CD4-positive, alpha-beta T cell (primary cell): ENCODE measurements at places on chromosomes 12 and 14.

DNA sequence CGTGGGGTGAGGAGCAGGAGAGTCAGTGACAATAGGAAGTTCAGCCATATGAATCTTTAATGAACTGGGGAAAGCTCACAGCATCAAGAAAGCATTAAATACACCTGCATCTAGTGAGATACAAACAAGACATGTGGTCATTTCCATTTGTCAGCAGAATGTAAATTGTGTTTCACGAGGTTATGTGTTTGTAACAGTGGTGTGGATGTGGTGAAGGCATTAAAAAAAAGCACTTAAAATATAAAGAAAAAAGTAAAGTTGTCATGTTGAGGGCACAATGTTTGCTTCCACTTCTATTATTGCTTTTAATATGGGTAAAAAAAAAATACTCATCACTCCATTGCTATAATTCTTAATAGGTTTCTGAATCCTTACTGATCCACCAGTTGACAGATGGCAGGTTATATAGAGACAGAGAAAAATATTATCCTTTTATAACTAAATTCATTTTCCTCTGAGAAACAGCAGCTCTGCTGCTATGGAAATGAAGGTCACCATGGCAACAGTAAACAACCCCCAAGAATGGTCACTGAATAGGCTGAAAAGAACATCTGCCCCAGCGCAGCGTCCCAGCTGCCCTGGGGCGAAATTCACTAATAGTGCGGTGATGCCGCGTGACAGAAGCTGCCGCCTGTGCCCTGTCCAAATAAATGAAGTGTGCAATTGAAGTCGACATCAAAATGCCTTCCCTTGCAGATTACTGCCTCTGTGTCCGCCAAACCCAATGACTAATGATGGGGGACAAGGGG is 226.1 kb downstream of the FOXN3 start:
- DNase-seq, result no peak

GRCh38 chr12:67698672-67699581 is 50.4 kb downstream of the DYRK2 start:
- peak; percentile 33 for DNase-seq

- DNase-seq, result no peak
Observed at GRCh38 chr12:68420225-68421010, 88.3 kb upstream of the MDM1 start.

GRCh38 chr14:85533023-85533860 is 3.3 kb downstream of the FLRT2 start:
- no peak for DNase-seq

DNA sequence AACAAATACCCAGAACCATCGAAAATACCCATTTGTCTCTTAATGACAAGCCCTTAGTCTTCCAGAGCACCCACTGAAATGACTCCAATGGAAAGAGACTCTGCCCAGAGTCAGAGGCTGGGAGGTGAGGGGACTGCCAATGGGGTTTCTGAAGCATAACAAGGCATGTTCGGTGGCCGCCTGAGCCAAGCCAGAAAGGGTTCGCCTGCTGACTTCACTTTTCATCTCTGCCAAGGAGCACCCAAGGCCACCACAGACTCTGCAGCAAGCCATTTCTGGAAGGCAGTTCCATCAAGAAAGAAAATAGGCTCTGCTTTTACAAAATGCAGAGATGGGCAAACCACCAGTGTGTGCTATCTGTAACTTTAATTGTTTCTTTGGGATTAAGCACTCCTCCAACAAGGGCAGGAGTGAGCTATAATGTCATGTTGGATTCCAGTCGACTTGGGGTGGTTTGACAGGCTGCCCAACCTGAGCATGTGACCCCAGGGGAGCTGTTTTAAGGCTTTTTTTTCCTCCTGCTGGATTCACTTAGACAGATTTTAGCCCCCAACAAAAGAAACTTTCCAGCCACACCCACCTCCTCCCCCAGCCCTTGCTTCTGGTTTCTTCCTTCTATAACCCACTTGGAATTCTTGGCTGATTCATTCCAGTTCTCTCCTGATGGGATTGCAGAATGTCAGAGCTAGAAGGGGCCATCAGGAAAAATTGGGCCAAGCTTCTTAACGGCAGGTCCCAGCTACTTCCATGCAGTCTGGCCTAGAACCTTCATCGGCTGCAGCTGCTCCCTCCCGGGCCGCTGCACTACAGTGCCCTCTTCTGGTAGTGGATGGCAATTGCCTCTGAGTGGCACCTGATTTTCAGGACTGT is 24.1 kb downstream of the CKAP4 start:
- peak; percentile 57 for DNase-seq

GRCh38 chr12:89369166-89369565 is 16.9 kb upstream of the DUSP6 start:
- no peak for DNase-seq

DNA sequence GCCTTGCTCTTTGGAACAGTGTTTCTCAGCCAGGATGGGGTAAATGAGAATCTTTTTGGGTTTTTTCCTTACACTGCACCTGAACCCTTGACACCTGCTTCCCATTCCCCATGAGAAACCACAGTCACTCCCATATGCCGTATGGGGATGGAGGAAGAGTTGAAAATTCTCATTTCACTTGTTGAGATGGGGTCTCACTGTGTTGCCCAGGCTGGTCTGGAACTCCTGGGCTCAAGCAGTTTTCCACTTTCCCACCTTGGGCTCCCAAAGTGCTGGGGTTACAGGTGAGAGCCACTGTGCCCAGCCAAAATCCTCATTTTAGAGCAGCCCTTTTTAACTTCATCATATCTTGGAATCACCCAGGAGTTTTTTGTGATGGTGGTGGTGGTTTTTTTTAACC is 3.7 kb downstream of the MVK start:
- no peak for DNase-seq

DNA sequence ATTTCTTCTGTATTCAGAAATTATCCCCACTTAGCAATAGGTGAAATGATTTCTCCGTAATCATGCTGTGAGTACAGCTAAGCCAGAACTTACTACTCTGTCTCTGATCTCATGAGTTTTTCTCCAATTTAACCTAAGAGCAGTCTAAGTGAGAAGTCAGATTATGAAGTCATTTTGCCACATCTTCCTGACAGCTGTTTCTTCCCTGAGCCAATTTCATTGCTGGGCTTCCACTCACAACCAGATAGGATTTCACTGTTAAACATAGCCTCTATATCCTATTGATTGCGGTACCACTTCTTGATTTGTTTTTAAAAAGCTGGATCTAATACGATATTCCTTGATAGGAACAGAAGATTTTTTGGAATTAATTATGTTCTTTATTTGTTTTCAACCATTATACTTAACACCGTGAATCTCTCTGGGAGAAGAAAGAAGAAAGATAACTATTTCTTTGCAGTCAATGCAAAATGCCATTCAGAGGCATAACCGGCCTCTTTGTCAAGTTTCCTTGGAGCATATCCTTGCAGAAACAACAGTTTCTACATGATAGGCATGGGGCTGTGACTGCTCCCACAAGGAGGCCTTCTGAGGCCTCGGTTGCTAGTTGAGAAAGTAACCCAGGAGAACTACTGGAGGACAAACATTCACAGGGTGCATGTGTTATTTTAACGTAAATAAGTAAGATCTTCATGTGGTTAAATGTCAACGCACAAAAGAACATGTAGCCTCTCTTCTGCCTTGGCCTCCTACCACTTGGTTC is 212.2 kb downstream of the NPAS3 start:
- DNase-seq, result no peak

DNA sequence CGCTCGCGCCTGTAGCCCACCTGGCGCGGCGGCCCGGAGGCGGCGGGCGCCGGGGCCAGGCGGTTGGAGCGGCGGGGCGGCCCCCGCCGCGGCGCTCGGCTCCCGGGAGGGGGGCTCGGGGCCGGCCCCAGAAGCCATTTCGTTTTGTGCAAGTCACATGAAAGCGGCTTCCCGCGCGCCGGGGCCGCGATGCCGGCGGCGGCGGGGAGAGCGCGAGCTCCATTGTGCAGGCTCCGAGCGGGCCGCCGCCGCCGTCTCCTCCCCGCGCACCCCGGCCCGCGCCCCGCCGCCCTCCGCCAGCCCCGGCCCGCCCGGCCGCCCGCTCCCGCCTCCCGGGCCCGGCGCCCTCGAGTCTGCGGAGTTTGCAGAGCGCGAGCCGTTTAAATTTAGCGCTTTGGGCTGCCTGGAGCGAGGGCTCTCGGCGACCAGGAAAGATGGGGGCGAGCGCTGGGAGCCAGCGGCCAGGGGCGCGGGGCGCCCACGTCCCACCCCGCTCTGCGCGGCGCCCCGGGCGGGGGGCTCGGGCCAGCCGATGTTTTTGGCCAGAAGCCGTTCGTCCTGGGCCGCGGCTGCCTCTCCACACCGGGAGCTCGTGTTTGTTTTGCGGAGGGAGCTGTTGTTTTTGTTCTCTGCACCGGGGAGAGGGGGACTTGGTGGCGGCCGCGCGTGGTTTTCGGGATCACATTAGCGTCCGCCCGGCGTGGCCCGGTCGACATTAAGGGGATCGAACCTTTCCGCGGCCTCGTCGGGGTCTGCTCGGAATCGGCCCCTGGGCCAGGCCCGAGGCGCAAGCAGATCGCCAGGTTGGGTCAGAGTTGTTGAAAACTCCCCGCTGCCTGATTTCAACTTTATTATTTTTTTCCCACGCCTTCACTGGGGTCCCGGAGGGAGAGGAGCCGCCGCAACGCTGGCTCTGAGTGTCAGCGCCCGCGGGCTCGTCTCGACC is 982 bp downstream of the BCL7A start:
- no peak for DNase-seq

GRCh38 chr14:74508844-74509428 is 15.4 kb downstream of the ISCA2 start:
- DNase-seq, result no peak

DNA sequence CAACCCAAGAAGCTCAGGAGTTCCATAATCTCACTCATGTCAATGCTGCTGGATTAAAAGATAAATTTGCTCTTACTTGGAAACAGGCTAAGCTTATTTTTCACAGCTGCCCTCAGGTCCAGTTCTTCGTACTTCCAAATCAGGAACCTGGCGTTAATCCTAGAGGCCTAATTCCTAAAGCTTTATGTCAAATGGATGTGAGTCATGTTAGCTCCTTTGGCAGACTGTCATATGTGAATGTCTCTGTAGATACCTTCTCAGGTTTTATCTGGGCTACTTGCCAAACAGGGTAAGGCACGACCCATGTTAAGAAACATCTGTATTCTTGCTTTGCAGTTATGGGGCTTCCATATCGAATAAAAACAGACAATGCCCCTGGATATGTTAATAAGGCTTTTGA is 504.6 kb downstream of the ALG10 start:
- no peak for DNase-seq

DNA sequence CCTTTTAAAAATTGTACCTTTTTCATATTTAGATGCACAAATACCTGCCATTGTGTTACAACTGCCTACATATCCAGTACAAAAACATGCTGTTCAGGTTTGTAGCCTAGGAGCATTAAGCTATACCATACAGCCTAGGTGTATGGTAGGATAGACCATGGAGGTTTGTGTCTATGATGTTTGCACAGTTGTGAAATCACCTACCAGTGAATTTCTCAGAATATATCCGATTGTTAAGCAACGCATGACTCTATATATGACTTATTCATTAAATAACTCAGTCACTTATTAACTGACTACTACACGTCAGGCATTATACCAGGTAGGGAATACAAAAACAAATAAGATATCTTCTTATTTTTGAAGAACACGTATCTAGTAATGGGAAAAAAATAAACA is 26.2 kb upstream of the ETNK1 start:
- DNase-seq, result no peak

DNA sequence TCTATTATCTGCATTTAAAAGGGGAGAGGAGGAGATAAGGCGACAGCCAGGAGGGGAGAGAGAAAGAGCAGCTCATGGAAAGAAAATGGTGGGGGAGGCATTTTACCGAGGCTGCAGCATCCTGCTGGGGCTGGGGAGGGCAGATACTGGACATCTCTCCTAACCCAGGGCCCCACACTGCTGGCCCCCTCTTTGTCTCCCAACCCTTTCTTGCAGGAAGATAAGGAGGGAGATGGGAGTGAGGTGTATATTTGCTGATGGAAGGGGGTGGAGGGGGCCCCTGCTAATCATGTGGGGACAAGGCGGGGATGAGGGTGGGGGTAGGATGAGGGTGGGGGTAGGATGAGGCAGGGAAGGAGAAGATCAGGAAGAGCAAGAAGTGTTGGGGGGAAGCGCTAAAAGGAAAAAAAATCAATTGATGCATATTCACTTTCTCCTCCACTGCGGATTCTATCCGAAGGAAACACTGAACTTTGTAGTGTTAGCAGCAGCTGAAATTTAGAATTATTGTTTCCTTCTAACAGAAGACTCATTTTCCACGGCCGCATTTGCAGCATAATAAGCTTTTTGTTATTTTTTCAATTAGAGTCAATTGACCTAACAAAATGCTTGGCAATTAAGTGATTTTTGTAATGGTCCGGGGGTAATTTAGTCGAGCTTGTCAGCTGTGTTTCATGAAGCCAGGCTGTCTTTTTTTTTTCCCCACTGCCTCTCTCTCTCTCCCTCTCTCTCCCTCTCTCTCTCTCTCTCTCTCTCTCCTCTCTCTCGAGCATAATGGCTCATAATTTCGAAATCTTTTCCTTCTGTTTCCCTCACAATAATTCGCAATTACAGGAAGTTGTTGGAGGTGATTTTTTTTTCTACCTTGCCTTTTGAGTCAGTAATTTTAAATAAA is 1134.6 kb downstream of the BCL11B start:
- DNase-seq, result no peak

DNA sequence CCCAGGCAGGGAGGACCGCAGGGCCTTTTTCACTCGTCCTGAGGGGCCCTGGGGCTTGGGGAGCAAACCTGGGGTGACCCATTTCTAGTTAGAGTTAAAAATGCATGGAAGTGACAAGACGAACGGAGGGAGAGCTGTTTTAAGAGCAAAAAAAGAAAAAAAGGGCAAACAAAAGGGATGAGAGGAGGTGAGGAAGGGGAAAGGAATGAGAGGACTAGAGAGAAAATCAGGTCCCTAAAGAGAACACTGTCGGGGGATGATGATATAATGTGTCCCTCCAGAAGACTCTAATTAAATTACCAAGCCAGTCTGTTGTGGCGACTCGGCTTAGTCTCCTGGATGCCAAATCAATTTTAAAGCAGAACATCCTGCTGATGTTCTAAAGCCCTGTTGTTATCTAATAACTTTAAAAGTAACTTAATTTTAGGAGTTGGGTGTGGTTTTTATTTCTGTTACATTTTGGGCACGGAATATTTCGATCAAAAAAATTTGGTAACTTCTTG is 1.1 kb downstream of the ANO6 start:
- no peak for DNase-seq

DNA sequence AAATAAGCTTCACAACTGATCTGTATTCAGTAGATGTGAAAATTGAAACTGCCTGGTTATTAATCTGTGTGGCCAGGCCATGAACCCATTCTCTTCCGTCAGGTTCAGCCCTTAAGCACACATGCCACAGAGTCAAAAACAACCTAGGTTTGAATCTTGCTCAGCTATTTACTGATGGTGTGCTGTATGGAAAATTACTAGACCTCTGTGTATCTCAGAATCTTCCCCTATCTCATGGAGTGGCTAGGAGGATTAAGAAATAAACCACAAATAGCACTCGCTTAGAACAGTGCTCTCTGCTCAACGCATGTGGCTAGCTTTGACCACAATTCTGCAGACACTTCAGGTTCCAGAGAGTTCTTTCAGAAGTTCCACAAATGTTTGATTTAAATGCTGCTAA is 240.7 kb upstream of the PLEKHG7 start:
- DNase-seq, result no peak

- DNase-seq, result peak; percentile 66
Observed at GRCh38 chr12:111444925-111445725, 39.4 kb downstream of the SH2B3 start.

DNA sequence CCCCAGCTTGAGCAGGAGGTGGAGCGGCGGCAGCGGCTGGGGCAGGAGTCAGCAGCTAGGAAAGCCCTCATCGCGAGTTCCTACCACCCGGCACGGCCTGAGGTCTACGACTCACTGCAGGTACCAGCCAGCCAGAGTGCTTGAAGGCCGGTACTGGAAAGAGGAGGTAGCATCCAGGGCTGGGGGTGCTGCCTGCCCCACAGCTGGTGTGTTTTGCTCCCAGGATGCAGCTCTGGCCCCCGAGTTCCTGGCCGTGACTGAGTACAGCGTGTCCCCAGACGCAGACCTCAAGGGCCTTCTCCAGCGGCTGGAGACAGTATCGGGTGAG is 1.6 kb downstream of the OGFOD2 start:
- DNase-seq, result no peak
